T-helper 2 cell (primary cell): ENCODE measurements at places on chromosomes 4 and X.

DNA sequence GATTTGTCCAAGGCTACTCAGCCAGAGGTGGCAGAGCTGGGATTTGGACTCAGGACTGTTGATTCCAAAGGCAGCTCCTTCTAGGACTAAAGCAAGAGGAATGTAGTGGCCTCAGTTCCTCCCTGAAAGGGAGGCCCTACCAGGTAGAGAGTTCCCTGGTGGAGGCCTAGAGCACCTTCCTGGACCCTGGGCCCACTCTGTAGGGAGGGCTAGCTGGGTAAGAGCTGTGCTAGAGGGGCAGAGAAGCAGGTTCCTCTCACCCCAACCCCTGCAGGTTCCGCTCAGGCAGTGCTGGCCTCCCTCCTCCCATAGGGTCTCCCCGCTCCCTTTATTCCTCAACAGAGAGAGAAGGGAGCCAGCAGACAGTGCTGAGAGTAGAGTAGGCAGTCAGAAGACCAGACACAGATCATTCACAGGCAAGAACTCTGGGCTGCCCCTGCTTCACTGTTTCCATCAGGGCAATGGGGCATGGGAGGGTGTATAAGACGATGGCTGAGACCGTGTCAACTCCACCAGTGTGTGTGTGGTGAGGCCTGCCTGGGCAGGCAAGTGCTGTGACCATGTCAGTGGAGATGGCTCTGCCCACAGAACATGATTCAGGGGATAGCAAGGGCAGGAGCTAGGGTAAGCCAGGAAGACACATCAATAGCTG lies 12.4 kb upstream of the PJA1 start:
- DNase-seq, result no peak

GRCh38 chr4:47167081-47168035 lies 136.0 kb downstream of the GABRB1 start:
- no peak for DNase-seq

- DNase-seq, result peak; percentile 16
Measured at GRCh38 chrX:79096145-79096556, 48.3 kb upstream of the GPR174 start.

DNA sequence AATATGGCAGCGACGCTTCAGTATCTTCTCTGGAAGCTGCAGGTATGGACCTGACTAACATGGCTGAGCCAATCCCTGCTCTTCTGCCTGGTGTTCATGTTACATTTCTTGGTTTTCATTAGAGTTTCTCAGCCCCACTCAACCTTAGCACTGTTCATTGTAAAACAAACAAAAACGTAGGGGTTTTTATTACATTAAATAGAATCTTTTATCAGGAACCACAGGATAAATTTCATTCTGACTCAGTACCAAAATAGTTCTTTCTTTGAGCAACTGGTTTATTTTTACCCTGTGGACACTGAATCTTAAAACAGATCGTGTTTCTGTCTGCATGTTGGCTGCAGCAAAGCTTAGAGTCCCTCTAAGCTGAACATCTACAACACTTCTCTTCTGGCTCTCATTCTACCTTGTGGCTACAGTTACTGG lies 27.1 kb downstream of the FHIP1A start:
- no peak for DNase-seq

DNA sequence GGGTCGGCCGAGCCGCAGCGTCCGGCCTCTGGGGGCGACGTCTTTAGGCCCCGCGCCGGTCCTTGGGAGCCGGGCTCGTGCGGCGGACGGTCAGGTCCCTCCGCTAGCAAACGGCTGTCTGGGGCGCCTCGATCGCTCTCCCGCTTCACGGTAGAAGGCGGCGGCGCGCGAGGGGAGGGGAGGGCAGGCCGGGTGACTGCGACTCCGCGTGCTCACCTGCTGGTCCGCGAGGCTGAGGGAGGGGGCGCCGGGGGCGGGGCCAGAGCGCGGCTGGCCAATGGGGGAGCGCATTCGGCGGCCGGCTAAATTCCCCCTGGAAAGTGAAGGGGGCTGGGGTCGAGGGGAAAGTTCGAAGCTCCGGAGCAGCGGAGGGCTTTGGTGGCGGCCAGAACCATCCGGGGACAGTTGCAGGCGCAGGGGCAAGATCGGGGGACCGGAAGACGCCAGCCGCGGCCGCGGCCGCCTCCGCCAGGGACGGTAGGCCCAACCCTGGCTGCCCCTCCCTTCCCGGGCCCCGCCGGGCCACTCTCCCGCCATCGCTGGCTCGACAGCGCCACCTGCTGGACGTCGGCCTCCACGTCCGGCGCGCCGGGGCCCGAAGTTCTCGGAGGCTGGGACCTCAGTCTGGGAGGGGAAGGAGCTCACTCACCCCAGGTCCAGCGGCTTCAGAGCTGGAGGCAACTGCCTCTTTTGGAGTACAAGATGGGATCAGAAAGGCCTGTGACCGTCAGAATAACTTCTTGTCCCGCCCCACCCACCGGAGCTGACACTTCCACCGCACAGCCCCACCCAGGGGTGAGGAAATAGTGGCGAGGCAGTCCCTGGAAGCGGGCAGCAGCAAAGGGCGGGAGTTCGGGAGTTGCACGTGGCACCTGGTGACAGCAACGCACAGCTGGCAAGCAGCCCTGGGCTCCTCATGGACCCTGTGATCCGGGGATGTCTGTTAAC lies 49.9 kb downstream of the ELF4 start:
- DNase-seq, result peak; percentile 68

GRCh38 chr4:26984896-26985295 lies 124.3 kb downstream of the STIM2 start:
- no peak for DNase-seq

- DNase-seq, result no peak
Measured at GRCh38 chr4:106056914-106057313, 161.6 kb downstream of the NPNT start.

- DNase-seq, result no peak
Measured at GRCh38 chr4:136337216-136337615, 1195.1 kb downstream of the PCDH18 start.
